ENCODE measurements at places on chromosomes 12 and 14. TPM values are rescaled to one million over a fixed set of nuclear protein-coding genes. Genes with fewer than 3 reads are reported as not detected.

GRCh38 chr14:22841769-22842168, 5.4 kb downstream of the MMP14 start:
- DNase-seq = no peak

DNA sequence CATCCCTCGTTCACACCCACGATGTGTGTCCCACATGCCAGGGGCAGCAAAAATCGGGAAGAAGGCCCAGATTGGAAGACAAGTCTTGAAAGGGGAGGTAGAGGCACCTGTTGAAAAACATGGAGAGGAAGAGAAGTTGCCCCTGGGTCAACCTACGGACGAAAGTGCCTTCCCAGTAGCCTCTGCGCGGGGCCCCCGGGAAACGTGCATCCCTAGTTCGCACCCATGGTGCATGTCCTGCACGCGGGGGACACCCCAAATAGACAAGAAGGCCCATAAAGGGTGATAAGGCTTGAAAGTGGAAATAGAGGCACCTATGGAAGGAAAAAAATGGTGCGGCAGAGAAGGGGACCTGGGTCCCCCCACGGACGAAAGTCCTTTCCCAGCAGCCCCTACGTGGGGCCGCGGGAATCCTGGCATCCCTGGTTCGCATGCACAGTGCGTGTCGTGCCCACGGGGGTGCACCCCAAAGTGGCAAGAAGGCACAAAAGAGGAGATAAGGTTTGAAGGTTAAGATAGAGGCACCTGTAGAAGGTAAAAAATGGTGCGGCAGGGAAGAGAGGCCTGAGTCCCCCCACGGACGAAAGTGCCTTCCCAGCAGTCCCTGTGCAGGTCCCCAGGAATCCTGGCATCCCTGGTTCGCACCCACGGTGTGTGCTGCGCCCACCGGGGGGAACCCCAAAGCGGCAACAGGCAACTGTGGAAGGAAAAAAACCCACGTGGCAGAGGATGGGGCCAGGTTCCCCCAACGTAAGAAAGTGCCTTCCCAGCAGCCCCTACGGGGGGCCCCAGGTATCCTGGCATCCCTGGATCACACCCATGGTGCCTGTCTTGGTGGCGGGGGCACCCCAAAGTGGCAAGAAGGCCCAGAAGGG, 278.3 kb downstream of the ALG10 start:
- no peak for DNase-seq

- no peak for DNase-seq
Measured at GRCh38 chr14:102693006-102693755, 84.1 kb upstream of the TRAF3 start.

GRCh38 chr12:104649217-104649824, 192.6 kb downstream of the CHST11 start:
- DNase-seq = no peak

DNA sequence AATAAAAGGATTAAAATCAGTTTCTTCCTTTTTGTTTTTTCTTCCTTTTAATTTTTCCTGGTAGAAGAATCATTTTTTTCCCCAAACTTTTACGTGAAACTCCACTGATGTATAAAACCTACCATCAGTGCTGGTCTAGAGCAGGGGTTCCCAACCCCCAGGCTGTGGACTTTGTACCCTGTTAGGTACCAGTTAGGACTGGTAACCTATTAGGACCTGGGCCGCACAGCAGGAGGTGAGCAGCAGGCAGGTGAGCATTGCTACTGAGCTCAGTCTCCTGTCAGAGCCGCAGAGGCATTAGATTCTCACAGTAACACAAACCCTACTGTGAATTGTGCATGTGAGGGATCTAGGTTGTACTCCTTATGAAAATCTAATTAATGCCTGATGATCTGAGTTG, 10.1 kb downstream of the SMCO2 start:
- DNase-seq = no peak

DNA sequence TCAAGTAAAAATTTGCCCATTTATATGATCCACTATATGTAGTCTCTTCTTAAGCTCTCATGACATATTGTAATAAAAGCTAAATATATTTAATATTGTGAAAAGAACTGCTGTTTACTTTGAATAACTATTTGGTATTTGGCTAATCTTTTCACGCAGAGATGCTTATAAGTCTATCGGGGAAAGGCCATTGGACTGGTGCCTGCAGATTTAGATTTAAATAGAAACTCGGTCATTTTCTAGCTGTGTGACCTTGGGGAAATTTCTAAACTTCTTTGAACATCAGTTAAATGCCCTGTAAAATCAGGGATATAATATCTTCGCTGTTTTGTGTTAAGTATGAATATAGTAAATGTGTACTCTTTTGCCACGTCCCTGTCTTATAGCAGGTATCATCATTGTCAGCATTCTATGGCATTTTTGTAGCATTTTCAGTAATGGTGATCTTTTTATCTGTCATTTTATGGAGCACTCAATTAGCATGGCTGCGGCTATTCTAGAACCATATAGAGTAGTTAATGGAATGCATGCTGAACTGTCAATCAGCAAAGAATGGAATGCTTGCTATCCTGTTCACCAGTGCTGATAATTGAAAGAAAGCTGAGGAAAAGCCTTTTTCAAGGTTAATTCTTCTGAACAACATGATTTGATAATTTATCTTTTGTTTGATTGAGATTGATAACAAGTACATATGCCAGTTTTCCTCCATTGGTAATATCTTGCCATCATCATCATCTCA, 181.2 kb downstream of the TMTC2 start:
- no peak for DNase-seq

DNA sequence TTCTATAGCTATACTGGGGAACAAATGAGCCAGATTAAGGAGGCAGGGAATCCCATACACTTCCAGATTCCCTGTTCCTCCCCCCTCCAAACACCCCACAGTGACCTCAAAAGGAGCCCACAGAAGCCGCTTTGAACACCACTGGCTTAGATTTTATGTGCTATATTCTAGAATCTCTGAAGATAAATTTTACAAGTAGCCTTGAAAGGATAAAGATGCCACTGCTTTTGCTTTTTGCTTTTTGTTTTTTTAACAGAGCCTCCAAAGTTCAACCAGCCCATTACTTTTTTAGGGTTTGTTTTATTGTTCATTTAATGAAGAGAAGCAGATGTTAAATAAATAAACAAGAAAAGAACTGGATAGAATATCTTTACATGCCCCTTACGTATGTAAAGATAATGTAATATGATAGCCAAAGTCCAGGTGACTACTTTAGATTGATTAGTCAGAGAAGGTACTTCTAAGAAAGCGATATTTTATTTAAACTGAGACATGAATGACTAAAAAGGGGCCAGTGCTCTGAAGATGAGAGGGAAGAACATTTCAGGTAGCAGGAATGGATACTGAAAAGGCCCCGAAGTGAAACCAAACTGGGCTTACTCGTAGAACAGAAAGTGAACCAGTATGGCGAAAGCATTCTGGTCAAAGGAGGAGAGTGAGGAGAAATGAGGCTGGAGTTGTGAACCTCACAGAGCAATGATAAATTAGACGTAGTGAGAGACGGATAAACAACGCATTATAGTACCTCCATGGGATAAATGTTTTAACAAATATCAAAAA, 44.6 kb downstream of the DUSP6 start:
- DNase-seq = no peak

DNA sequence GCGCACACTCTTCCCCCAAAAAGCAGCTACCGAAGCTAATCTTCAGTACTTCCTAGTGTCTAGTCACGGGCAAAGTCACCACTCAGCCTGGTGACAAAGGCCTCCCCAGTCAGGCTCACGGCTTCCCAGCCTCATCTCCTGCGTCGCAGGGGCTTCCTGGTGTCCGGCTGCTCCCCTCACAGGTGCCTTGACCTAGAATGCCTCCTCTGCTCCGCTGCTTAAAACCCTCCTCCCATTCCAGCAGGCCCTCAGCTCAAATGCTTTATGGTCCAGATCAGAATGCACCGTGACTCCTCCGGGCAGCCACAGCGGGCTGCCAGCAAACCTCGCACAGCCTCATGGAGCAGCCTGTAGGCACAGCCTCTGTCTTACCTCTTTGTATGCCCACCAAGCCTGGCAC, 53.1 kb downstream of the PRIMA1 start:
- DNase-seq = no peak

DNA sequence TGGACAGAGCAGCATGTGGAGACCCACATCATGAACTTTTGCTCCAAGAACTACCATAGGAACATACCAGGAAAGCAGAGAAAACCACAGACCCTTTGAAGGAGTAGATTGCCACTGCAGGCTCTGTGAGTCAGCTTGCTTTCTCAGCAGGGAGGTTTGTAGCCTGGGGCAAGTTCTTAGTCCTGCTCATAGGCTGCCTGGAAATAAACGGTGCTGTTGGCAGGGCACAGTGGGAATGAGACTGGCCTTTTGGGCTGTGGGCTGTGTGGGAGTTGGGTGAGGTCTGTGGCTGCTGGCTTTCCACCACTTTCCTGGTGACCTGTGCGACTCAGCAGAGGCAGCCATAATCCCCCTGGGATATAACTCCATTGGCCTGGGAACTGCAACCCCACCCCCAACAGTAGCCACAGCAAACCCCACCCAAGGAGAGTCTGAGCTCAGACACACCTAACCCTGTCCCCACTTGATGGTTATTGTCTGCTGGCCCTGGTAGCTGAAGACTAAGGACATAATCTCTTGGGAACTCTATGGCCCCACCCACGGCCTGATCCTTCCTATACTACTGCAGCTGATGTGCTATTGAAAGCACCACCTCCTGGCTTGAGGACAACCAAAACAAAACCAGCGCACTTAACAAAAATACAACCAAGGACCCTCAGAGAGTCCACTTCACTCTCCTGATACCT, 192.1 kb upstream of the GARIN6 start:
- DNase-seq = no peak

DNA sequence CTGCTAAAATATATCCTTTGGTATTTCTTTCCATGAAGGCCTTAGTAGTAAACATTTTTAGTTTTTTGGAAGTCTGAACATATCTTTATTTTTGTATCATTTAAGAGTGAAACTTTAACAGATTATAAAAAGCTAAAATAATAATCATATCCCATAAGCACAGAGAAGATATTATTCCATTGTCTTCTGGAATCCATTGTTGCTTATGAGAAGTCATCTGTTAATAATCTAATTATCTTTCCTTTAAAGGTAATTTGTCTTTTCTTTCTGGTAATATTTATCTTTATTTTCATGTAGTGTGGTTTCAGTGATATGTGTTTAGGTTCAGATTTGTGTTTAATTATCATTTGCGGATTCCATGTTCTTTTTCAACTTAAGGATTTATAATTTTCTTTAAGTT, 261.7 kb downstream of the MSRB3 start:
- DNase-seq = no peak

- DNase-seq = no peak
Measured at GRCh38 chr12:56957229-56958052, at the start of gene RDH16. TSS of gene RDH16 (minus strand) at chr12:56957608. CDS start at chr12:56957462, 146 bp downstream.

DNA sequence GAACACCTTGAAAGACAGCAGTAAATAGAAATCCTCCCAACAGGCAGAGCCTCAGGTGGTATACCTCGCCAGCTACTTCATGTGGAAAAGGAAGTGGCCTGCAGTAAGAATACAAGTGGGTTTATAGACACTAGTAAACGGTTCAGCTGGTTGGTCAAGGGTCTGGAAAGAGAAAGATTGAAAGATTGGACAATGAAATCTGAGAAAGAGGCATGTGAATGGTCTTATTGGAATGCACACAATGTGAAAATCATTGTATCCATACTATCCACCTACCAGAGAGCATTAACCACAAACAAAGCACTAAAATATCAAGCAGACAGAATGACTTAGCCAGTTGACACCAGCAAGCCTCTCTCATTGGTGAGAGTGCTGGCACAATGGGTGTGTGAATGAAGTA, 98.2 kb downstream of the SSPN start:
- no peak for DNase-seq

- no peak for DNase-seq
Measured at GRCh38 chr12:106914796-106915634, 40.7 kb upstream of the TMEM263 start.

DNA sequence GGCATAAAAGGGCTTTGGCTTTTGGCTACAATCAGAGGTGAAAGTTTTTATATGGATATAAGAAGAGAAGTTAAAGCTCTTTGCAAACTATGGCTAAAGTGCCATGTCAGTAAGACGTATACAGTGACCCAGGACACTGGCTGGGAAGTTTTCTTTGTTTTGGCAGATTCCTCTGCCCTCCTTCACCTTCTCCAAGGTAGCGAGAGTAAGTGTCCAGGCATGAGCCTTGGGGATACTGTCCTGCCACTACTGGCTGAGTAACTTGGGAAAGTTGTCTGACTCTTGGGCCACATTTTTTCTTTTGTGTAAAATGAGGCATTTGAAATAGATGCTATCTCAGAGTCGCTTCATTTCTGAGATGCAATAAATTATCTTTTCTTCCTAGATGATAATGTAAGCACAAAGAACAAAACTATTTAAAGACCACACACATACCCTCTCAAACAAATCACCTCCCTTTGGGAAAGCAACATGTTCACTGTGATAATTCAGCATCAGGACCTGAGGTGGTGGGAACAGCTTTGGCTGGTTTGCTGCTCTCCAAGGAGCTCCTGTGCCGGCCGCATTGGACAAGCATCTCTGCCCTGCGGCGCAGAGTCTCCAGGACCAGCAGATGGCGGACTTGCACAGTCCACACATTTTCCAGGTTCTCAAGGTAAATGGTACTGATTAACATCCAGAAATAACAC, 106.3 kb downstream of the PTCSC3 start:
- DNase-seq = peak; percentile 70

- no peak for DNase-seq
Measured at GRCh38 chr12:3544296-3544965, 53.4 kb downstream of the PRMT8 start.

- no peak for DNase-seq
Measured at GRCh38 chr12:495466-495865, 35.7 kb downstream of the B4GALNT3 start.

DNA sequence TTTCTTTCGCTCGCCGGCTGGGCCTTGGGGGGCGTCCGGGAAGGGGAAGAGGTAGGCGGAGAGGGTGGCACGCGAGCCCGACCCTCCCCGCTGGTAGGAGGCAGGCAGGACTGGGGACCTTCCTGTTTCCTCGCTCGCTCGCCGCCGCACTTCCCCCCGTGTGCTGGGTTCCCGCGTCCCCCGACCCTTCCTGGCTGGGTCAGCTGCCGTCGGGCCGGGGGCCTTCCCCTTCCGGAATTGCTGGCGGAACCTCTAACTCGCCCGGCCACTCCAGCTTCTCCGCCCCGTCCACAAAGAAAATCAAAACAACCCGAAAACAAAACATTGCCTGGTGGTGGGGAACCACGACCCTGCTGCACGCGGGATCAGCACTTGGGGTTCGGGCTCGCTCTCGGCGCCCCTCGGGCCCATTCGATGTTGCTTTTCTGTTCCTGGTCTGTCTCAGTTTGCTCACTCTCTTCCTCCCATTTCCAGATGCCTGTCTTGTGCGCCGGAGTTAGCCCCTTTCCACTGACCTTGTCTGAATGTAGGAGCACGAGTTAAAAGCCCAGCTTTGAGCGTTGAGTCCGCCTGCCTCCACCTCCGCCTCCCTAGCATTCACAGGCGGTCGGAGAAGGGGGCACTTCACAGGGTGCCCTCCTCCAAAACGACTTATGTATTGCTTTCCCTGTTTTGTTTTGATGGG, 581 bp downstream of the PAPOLA start:
- peak; percentile 62 for DNase-seq

NFE2 gene
- 1.9 TPM for total RNA-seq

STAC3 gene
- total RNA-seq = 12.0 TPM

KRT71 gene
- total RNA-seq = not detected

CISTR gene
- not detected for total RNA-seq

NTN4 gene
- 43.8 TPM for total RNA-seq

KCNMB4 gene
- 8.8 TPM for total RNA-seq

TPH2 gene
- total RNA-seq = 1.8 TPM

GALNT6 gene
- 2.8 TPM for total RNA-seq

PFKM gene
- 99.6 TPM for total RNA-seq
